ENCODE measurements at places on chromosomes 6 and 20.

- DNase-seq: peak; percentile 76
Observed at GRCh38 chr20:21100578-21101452, 5.3 kb downstream of the LINC00237 start.

DNA sequence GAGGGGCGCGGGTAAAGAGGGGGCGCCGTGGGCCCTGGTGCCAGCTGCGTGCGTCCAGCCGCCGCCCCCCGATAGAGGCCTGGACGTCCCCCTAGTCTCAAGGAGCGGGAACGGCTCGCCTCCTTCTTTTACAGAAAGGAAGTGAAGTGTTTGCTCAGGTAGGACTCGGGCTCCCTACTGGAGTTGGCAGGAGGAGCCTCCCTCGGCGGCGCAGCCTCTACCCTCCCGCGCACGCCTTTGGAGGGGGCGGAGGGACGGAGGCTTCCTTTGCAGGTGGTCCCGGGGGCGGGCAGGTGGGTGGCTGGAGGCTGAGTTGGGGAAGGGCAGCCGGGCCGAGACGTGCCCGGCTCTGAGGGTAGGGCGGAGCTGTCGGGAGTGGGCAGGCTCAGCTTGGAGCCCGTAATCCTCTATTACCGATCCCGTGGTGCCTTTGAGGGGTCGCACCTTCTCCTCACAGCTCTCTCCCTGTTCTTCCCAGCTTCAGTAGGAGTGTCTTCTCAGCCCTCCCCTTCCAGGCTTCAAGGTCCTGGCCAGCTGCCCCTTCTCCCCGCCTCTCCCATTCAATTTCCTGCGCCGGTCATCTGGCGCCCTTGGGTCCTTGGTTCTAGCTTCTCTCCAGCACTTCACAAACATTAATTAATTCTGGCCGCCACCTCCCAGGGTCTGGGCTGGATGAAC lies 728 bp downstream of the ITPR3 start:
- no peak for DNase-seq

- peak; percentile 96 for DNase-seq
Observed at GRCh38 chr20:38446441-38447209, 11.5 kb upstream of the SNHG17 start.

DNA sequence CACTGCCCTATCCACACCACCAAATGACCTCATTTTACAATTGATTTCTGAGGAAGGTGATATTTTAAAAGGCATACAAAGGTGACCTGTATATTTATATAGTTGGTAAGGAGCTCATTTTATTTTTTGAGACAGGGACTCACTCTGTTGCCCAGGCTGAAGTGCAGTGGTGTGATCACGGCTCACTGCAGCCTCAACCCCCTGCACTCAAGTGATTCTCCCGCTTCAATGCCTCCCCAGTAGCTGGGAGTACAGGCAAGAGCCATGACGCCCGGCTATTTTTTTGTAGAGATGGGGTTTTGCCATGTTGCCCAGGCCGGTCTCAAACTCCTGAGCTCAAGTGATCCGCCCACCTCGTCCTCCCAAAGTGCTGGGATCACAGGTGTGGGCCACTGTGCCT lies 13.0 kb downstream of the NCOA5 start:
- no peak for DNase-seq

GRCh38 chr6:81613606-81614005 lies 138.9 kb downstream of the TENT5A start:
- DNase-seq: no peak

- no peak for DNase-seq
Observed at GRCh38 chr6:4788953-4789584, 12.9 kb downstream of the CDYL start.

- DNase-seq: peak; percentile 91
Observed at GRCh38 chr6:127186889-127187288, 68.4 kb downstream of the RSPO3 start.

DNA sequence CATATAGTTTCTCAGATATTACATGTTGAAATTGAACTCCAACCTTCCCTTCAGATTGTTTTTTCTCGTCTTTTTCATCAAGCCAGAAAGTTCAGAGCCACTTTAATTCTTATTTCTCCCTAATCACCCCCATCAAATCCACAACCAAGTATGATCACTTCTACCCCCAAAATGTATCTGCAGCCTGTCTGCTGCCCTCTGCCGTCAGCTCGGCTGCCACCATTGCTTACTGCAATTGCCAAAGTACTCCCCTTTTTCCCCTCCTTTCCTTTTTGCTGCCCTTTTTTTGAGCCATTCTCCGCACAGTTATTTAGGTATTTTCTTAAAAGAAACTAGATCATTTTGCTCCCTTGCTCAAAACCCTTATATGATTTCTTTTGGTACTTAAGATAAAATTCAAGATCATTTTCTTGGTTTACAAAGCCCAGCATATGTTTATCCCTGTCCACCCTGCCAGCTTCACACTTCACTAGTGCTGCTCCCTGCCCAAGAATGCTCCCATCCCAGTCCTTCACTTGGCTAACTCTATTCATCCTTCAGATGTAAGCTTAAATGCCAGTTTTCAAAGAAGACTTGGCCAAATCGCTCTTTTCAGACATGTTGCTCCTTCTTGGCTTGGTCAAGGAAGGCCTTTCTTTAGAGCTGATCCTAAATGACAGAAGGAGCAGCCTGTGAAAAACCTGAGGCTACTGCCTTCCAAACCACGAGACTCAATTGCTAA lies 63.7 kb downstream of the SH3BGRL2 start:
- DNase-seq: no peak

DNA sequence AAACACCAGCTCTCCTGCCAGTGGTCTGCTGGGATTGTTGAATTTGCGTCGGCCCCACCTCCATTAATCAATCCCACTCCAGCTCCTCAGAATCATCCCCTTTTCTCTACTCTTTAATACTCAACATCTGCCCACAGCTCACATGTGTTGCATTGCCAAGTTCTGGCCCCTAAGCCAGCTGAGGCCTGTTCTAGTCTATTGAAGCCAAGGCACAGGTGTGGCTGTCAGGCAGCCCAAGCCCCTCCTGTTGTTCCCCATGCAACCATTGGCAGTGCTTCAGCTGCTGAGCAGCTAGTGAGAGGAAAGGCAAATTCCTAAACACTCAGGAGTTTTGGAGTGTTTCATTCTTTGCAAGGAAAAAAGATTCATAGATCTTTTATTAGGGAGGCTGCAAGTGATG lies 128.0 kb upstream of the NT5E start:
- no peak for DNase-seq

DNA sequence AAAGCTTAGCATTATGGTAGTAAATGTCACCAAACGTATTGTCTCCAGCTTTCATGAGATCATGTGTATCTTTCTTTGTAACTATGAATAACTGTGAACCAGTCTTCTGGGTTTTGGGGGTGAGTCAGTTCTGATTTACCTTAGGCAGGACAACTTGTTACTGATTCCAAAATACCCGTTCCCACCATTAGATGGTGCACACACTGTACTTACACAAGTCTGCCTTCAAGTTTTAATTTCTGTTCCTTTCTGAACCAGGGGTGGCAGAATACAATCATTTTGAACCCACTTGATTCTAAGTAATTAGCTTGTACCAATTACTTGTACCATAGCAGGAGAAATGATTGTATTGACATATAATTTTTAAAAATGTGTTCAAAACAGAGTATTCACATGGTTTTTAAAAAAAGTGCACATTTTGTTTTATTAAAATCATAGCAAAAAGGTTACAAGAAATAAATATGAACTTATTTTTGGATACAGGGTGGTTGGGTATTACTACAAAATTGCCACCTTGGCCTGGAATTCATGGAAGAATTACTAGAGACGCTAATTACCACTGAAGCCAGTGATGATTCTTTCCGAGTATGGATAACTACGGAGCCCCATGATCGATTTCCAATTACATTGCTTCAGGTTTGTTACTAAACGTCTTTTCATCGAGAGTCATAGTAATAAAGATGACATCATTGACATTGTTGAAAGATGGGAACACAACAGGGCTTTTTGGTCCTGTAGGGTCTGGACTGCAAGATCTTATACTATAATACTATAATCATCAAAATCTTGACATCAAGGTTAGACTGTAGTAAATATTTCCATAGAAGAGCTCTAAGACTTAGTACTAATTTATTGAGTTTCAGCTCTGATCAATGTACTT lies 75.2 kb upstream of the GLP1R start:
- peak; percentile 19 for DNase-seq

- peak; percentile 21 for DNase-seq
Observed at GRCh38 chr20:4885877-4886276, 115.4 kb downstream of the SLC23A2 start.

DNA sequence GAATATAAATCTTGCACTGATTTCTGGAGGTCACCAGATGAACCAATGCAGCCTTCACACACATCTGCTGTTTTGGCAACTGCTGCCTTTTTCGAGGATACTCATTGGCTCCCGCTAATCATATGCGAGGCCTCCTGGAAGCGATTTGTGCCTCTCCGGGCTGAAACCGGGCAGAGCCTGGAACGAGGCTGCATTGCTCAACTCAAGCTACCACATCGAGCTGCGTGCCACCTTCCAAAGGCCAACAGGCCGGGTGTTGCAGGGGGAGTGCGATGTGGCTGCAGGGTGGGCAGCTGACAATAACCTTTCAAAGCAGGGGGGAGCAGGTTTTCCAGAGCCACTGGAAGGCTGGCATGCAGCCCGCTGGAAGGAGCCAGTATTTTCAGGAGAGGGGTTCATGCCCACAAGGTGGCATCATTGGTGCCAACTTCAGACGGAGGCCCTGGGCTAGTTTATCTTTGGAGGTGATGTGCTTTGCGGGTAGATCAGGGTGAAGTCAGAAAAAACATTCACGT lies 122.6 kb upstream of the IFNGR1 start:
- DNase-seq: peak; percentile 47

DNA sequence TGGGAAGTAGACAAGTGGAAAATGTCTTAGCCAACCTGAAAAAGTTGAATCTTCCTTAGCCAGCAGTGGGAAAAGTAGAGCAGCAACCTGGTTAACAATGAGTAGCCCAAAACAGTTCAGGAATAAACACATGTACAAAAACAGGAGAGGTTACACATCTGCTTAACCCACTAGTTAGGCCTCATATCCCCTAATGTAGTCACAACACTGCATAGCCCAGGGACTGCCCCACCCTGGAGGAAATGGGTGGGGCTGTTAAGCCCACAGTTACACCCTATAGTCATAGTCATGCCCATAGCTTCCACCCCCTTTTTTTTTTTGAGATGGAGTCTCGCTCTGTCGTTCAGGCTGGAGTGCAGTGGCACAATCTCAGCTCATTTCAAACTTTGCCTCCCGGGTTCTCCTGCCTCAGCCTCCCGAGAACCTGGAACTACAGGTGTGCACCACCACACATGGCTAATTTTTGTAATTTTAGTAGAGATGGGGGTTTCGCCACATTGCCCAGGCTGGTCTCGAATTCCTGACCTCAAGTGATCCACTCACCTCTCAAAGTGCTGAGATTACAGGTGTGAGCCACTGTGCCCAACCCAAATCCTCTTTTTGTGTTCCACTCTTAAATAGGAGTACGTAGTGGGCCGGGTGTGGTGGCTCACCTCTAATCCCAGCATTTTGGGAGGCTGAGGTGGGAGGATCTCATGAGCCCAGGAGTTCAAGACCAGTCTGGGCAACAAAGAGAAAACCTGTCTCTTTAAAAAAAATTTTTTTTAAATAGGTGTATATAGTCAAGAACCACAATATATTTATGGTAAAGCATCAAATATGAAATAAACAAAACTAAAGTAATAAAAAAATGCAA lies 24.5 kb downstream of the ILRUN start:
- peak; percentile 82 for DNase-seq

DNA sequence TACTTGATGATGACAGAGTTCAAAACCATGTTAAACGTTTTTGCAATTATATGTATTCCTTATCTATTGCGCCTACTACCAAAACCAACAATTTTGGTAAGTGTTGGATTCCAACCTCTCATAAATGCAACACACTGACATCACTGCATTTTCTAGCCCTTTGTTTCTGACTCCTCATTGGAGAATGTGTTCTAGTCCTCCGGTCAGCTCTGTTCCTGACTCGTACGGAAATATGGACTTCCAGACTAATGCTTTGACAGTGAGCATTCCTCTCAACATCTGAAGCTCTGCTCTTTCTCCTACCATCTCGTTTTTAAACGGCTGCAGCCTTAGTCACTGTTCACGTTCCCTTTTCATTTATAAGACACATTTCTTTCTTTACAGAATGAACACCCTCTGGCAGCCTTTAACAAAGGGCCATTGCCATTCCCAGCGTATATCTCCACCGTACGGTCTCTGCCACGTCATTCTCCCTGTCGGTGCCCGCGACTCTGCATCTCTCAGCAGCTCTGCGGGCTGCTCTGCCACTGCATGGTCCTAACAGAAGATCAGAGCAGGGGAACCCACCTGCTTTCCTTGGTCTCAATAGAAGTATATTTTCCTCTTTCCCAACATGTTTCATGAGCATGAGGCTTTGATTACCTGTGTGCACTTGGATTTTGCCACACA lies 103.0 kb upstream of the SYNDIG1 start:
- DNase-seq: no peak

DNA sequence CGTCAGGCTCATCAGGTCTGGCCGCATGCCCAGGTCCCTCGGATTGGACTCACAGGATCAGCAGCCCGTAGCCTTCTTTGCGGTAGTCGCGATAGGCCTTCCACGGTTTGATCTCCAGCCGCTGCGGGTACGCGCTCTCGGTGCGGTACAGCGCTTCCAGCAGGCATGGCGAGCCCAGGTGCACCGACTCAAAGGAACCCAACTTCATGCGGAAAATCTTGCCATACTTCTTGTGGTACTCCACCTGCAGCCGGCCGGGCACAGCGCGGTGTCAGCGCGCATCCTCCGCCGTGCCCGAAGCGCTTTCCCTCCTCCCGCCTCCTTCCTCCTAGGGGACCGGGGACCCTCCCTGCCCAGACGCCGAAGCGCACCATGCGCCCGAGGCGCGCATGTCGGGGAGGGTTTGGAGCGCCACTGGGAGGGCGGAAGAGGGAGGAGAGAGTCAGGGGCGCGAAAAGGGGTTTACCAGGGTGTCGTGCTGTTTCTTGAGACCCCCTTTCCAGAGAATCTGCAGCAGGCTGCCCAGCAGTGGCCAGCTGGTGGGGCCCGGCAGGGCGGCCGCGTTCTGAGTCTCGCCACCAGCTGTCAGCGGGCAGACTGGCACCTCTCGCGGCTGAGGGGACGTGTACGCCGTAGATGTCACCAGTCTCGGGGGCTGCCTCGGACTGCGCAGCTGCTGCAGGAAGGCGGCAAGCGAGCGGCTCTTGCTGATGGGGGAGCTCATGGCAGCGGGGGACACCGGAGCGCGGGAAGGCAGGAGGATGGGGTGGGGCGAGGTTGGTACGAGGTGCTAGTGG lies 732 bp downstream of the CYP24A1 start:
- no peak for DNase-seq

- no peak for DNase-seq
Observed at GRCh38 chr6:148720406-148720805, 26.4 kb upstream of the UST start.

- no peak for DNase-seq
Observed at GRCh38 chr6:2745246-2745645, 5.5 kb downstream of the MYLK4 start.

DNA sequence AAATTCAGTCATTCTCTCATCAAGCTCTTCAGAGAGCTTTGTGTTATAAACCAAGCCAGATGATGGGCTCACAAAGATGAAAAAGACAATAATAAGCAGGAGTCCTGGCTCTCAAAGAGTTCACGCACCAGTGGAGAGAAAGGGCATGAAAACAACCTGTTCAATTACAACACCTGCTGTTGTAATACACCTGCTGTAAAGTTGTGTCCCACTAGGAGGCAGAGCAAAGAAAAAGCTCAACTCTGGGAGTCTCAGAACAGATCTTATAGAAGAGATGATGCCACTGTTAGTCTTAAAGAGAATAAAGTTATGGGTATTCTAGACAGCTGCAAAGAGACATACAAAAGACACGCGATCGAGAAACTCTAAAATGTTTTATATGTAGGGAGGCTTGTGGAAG lies 100.6 kb downstream of the DCDC2 start:
- no peak for DNase-seq

- no peak for DNase-seq
Observed at GRCh38 chr6:12313306-12313991, 23.3 kb downstream of the EDN1 start.

Data from suppressor macrophage (primary cell).